ENCODE measurements at places on chromosomes 2 and 18. TPM values are rescaled to one million over a fixed set of nuclear protein-coding genes. Genes with fewer than 3 reads are reported as not detected.
A peak's percentile ranks its signal among the peaks of the same experiment; 100 is the strongest.

DNA sequence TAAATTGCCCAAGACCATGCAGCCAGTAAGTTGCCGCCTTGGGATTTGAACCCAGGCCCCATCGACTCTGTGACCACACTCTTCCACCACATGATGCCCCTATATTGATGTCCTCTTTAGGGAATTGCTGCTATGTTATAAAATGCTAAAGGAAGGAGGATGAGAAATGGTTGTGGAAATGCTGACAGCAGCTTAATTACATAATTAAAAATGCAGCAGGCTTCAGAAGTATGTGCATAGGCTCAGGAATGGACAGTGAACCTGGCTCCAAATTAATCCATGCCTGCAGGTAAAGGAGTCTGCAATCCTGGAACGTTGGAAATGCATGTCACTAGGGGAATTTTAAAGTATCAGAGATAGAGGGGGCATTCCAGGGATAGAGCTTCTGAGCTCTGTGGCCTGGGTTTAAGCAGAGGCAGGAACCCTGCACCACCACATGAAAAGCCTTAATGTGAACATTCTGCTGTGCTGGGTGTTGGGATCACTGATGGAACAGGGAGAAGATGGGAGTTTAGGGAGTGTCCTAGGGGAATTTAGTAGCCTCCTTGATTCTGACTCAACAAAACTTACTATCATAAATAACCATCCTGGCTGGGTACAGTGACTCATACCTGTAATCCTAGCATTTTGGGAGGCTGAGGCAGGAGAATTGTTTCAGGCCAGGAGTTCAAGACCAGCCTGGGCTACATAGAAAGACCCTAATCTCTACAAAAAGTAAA, 76.1 kb upstream of the CCDC85A start:
- no peak for DNase-seq

- no peak for DNase-seq
These were observed 303.2 kb upstream of the MC4R start for GRCh38 chr18:60675801-60676200.

DNA sequence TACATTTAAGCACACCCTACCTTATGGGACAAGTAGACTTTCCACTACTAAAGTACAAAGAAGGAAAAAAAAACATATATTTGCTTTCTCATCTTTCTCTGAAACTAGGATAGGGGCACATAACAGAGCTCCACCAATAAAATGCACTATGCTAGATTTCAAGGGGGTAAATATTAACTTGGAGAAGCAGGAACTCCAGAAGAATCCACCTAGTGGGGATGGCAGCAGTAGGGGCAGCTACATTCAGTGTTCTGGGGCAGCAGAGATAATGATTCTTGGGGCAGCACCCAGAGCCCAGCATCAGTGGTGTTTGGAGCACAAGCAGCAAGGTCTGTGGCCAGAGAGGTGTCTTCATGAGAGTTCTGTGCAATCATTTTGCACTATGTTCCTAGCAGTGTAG, 64.7 kb downstream of the DTNB start:
- no peak for DNase-seq

DNA sequence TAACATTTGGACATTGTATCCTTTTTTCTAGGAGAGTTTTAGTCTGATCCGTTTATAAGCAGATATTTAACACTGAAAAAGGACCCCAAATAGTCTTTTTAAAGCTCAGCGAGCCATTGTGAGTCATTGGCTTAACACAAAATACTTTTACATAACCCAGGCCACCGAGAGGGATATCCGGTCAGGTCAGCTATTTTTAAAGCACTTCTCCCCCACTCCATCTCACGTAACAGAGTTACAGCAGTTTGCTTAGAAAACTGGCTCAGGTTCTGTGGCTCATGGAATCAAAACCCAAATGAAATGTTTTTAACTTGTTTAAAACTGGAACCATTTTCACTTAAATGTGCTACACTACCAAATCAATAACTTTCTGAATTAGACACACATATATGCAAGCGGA, 23.9 kb downstream of the COL4A3 start:
- peak; percentile 79 for DNase-seq

- DNase-seq = peak; percentile 69
These were observed 204.9 kb downstream of the PTGR3 start for GRCh38 chr18:75003764-75004690.

- no peak for DNase-seq
These were observed 146.3 kb downstream of the TXNL1 start for GRCh38 chr18:56492136-56492535.

- DNase-seq = no peak
These were observed 303.3 kb downstream of the GBX2 start for GRCh38 chr2:235864733-235865515.

DNA sequence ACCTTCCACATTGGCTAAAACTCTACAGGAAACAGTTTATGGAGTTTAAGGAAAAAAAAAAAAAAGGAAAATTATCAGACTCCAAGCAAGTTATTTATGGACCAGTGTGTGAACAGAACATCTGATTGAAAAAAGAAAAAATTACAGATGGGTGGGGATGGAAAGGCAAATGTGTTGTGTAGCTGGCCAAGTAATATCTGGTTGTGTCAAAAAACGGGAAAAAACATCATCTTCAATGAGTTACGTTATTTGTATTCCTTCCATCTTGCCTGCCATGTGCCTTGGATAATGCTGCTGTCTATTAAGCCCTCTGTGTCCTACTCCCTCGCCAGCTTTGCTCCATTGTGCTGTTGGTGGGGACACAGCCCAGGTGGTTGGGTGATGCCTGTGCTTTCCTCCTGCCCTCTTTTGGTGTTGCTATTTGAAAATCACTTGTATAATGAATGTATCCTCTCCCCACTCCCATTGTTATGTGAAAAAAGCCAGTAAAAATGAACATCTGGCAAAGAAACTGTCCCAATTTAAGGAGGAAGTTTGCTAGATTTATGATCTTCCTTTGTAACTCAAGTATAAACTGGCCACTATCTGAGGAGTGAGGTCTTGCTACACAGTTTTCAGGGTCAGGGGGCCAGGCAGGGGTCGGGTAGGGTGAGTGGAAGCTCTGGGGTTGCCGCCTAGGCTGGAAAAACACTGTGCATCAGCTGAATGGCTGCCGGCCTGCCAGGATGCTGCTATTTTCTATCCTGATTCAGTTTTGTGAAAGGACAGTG, 155.9 kb downstream of the FMNL2 start:
- no peak for DNase-seq

DNA sequence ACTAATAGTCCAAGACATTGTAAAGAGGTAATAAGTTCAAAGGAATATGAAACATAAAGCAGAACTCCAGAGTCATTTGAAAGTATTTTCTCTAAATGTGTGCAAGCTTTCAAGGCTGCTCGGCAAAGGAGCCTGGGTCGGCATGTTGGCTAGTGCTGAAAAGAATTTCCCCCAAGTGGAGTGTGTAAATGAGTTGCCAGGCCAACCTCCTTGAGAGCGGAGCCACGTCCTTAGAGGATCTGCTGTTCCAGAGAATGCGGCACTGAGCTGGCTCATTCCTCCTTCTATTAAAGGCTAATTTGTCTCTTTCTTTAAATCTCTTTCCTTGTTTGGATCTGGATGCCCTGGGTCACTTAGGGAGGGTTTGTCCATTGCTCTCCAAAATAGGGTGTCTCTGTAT, 127.5 kb downstream of the RDH14 start:
- DNase-seq = peak; percentile 63

DNA sequence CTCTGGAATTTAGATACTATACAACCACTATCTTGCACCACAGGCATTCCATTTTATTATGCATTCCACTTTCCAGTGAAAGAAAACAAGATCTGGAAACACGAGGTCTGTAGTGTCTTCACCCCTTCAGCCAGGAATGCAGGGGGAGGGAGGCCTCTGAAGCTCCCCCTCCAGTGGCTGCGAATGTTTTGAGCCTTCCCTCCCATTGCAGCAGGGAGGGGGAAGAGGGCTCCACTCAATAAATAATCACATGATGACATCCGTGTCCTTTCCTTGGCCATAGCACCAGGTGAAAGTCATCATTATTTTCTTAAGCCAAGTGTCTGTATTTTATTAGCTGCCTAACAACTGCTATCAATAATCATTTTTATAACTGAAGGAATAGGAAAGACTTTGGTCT, 38.6 kb downstream of the ALPK2 start:
- peak; percentile 93 for DNase-seq

DNA sequence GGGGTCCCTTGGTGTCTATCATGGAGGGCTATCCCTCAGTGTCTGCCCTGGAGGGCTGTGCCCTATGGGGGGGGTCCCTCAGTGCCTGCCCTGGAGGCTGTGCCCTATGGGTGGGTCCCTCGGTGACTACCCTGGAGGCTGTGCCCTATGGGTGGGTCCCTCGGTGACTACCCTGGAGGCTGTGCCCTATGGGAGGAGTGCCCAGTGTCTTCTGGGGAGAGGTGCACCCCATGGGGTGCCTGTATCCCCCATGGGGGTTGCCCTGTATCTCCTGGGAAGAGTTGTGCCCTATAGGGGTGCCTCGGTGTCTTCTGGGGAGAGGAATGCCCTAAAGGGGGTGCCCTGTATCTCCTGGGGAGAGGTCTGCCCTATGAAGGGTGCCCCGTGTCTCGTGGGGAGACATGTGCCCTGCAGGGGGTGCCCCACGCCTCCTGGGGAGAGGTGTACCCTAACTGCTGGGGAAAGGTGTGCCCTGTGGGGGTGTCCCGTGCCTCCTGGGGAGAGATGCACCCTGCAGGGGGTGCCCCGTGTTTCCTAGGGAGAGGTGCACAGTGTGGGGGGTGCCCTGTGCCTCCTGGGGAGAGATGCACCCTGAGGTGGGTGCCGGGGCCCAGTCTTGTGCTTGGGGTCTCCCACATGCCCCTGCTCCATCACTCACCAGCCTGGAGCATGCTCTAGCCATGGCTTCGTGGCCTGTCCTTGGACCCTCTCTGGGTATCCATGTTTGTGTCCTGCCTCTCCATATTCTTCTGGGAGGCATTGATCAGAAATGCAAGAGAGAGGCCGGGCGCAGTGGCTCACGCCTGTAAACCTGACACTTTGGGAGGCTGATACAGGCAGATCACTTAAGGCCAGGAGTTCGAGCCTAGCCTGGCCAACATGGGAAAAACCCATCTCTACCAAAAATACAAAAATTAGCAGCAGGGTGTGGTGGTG, 215.6 kb downstream of the HDAC4 start:
- no peak for DNase-seq

DNA sequence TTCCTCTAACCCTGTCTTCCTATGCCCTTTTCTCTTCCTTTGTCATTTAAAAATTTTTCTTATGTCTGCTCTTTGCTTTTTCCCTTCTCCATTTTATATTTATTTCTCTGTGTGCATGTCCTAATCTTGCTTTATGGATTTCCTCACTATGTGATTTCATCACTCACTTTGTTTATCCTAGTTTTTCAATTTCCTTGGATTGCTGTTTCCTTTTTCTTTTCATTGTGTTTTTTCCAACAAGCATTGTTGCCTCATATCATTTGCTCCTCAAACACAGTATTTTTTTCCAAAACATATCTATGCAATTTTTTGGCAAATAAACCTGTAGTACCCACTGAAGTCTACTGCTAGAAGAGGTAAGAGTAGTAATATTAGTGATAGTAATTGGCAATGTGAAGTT, 67.4 kb upstream of the PNPT1 start:
- peak; percentile 69 for DNase-seq

DNA sequence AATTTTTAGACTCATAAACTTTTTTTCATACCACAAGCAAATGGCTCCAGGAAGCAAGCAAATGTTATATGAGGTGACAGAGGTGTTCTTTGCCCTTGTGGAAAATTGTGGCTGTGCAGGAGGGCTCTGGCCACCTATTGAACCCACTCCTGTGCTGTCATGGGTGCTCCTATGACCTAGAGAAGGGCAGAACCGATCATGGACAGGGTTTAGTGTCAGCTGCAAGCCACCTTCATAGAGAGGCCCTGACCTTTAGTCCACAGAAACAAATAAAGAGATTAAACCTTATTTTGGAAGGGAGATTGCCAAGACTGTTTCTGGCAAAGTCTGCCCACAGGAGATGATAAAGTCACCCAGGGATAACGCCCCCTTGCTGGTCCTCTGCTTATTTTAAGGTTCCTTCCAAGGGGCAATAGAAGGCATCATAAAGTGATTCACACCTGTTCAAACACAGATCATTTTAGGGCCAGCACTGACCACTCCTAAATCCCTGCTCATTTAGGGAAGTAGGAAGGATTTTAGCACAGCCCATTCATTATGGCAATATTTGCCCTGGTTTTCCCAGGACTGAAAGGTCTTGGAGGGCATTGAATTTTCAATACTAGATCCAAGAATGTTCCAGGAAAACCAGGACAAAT, 26.1 kb upstream of the STAT4 start:
- DNase-seq = no peak

- DNase-seq = no peak
These were observed 329.1 kb downstream of the SETBP1 start for GRCh38 chr18:45009756-45010155.

- no peak for DNase-seq
These were observed 267.0 kb downstream of the SRBD1 start for GRCh38 chr2:45344071-45344470.

DNA sequence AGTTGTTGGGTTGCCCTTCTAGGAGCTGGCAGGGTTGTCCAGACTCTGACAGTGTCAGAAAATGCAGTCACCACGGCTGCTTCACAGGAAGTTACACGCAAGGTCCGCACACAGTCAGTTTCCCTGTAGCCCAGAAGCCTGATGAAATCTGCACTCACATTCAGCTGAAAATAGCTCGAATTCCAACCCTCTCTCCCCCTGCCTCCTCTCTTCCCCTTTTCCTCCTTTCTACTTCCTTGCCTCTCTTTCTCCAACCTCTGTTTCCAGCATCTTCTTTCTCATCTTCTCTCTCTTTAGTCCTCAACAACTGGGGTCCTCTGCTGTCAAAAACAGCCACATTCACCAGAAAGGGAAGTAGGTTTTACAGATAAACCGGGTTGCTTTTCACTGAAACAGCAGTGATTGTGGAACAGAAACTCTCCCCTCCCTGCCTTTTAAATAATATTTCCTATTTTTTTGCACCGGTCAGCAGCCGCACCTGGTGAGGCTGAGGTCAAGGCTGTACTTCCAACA, 69.3 kb downstream of the BCL11A start:
- peak; percentile 33 for DNase-seq

GRCh38 chr18:48541026-48541746, 2.4 kb downstream of the CTIF start:
- DNase-seq = peak; percentile 80

- DNase-seq = no peak
These were observed 109.1 kb downstream of the HDAC4 start for GRCh38 chr2:239291475-239292350.

GRCh38 chr2:203578759-203579643, 43.9 kb upstream of the RAPH1 start:
- peak; percentile 55 for DNase-seq

DNA sequence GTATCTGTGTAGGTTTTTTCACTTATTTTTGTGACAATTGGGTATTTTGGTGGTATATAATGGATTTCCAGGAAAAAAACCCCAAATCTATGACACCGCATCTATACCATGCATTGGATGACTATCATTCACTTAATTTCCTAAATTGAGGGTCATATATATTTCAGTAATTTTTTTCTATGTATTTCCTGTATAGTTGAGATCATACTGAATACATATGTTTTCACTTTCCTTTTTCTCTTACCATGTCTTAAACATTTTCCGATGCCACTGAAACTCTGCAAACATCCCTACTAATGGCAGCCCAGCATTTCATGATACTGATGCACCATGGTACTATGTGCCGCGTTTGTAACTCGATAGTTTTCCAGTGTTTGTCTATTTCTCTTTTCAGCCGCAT, 40.4 kb downstream of the CDKL4 start:
- DNase-seq = no peak

Gene RUFY4
- total RNA-seq = not detected

Gene ZNF385B
- total RNA-seq = 4.8 TPM

Gene SLC16A14
- total RNA-seq = 0.49 TPM

Gene IL1F10
- not detected for total RNA-seq

Gene SATB2
- total RNA-seq = 2.3 TPM

Gene LYPD1
- total RNA-seq = 0.74 TPM

Gene POLR1A
- total RNA-seq = 29.4 TPM

Gene SLC23A3
- total RNA-seq = 1.6 TPM

Gene TGOLN2
- 90.3 TPM for total RNA-seq

Gene ERBB4
- 0.16 TPM for total RNA-seq

Gene RPIA
- total RNA-seq = 24.1 TPM
